Right lobe of liver (tissue), 6 donors: ENCODE measurements at places on chromosomes 3 and 15. TPM values are rescaled to one million over a fixed set of nuclear protein-coding genes. Genes with fewer than 3 reads are reported as not detected.
A peak's percentile ranks its signal among the peaks of the same experiment; 100 is the strongest.

- H3K4me1 ChIP-seq = no peaks in the 10 kb centered on the region
- peak overlapping the region; percentile 48 for H3K4me3 ChIP-seq
- no peak for DNase-seq
These were observed 1.1 kb downstream of the FBN1 start for GRCh38 chr15:48644467-48644826.

The ZSCAN2 gene
- 5.4 TPM for total RNA-seq

GRCh38 chr3:177816667-177817208, 619.5 kb upstream of the TBL1XR1 start:
- no peak for DNase-seq
- H3K27ac ChIP-seq = no peak overlapping the region
- no peaks in the 10 kb centered on the region for H3K4me1 ChIP-seq
- H3K4me3 ChIP-seq = no peak overlapping the region
- no peaks in the 10 kb centered on the region for H3K36me3 ChIP-seq
- no peaks in the 10 kb centered on the region for H3K27me3 ChIP-seq

The STX19 gene
- not detected for total RNA-seq

DNA sequence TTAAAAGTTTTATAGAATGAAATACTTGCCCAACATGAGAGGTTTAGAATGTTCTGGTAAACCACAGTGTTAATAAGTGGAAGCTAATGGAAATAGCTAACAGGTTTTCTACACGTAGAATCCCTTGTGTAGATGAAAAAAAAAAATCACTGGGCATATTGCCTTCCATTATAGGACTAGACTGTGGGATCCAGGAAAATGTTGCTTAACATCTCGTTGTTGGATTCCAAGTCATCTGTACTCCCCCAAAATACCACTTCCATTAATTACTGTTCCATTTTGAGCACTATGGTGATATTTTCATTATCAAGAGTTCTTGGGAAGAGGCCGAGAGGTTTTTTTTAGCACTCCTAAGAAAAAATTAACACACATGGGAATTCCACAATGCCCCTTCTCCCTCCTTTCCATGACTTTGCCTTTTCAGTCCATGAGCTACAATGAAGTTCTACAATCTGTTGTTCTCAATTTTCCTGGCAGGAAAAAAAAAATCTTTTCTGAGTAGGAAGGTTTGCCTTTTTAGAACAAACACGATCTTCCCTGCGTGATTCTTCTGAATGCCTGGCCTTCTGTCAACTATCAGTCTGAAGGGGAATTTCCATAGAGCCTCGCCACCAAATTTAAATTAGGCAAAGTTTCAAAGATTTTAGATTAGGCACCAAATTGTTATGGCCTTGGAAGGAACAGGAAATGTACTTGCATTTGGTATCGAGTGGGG, 74.4 kb upstream of the CTDSPL start:
- no peak overlapping the region for H3K27ac ChIP-seq
- H3K36me3 ChIP-seq = peaks cover 7% of the 10 kb centered on the region
- H3K4me1 ChIP-seq = no peaks in the 10 kb centered on the region
- H3K27me3 ChIP-seq = no peaks in the 10 kb centered on the region

DNA sequence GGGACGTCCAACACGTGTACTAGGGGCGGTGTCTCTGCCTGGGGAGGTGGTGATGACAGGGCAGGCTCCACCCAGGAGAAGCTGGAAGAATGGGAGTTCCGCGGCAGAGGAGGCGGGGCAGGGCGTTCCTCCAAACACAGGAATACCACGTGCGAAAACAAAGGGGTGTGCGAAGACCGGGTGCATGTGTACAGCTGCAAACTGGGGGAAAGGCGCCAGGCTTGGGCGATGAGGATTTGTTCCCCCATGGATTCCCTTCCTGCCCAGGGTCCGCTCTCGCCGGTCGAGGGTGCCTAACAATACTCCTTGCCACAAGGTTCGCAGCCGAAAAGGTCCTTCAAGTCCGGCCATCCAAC, 500 bp upstream of the ZSCAN2 start:
- peak overlapping the region; percentile 90 for H3K4me3 ChIP-seq
- no peaks in the 10 kb centered on the region for H3K36me3 ChIP-seq
- DNase-seq = peak; percentile 87
- no peaks in the 10 kb centered on the region for H3K27me3 ChIP-seq

GRCh38 chr3:12890610-12891390, 49.4 kb upstream of the RPL32 start:
- H3K4me3 ChIP-seq = no peak overlapping the region
- no peak overlapping the region for H3K27ac ChIP-seq
- H3K27me3 ChIP-seq = no peaks in the 10 kb centered on the region
- no peaks in the 10 kb centered on the region for H3K4me1 ChIP-seq
- DNase-seq = no peak

DNA sequence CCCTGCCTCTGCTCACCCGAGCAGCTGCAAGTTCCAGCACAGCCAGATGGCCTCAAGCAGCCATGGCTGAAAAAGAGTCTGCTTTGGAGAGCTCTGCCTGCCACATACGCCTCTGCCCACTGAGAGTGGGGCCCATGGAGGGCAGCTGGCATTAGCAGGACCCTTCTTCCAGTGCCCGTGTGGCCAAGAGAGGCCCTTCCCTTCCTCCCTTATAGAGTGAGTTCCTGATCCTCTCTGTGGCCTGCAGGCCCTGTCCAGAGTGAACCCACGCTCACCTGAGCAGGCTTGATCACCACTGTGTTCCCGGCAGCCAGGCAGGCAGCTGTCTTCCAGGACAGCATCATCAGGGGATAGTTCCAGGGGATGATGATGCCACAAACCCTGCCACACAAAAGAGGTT, 41.4 kb upstream of the SLC41A3 start:
- H3K4me3 ChIP-seq = no peak overlapping the region
- peak; percentile 24 for DNase-seq
- H3K4me1 ChIP-seq = no peaks in the 10 kb centered on the region
- no peaks in the 10 kb centered on the region for H3K27me3 ChIP-seq

DNA sequence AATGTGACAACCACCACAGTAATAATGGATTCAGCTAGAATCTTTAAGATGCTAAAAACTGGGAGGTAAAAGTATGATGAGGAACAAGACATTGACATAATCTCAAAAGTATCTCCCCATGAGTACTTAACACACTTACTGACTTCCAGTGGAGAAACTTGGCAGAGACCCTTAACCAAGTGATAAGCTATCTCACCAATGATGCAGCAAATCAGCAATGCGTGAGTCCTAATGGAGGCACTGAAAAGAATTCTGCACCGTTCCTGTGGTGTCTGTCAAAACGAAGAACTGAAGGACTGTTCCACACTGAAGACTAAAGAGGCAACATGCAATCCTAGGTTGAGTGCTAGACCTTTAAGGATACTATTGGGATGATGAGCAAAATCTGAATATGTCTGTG, 67.9 kb upstream of the OCA2 start:
- H3K27ac ChIP-seq = no peak overlapping the region
- H3K4me3 ChIP-seq = no peak overlapping the region
- no peaks in the 10 kb centered on the region for H3K36me3 ChIP-seq
- no peaks in the 10 kb centered on the region for H3K4me1 ChIP-seq
- DNase-seq = no peak

GRCh38 chr3:158762701-158763100, 30.4 kb upstream of the RARRES1 start:
- no peak overlapping the region for H3K27ac ChIP-seq
- H3K4me1 ChIP-seq = no peaks in the 10 kb centered on the region
- no peaks in the 10 kb centered on the region for H3K36me3 ChIP-seq
- no peak for DNase-seq
- H3K4me3 ChIP-seq = no peak overlapping the region

- no peaks in the 10 kb centered on the region for H3K36me3 ChIP-seq
- H3K4me1 ChIP-seq = peaks cover 87% of the 10 kb centered on the region
- no peak overlapping the region for H3K4me3 ChIP-seq
- peak overlapping the region; percentile 99 for H3K27ac ChIP-seq
- H3K27me3 ChIP-seq = no peaks in the 10 kb centered on the region
These were observed 14.3 kb downstream of the TBC1D2B start for GRCh38 chr15:78063217-78063616.

DNA sequence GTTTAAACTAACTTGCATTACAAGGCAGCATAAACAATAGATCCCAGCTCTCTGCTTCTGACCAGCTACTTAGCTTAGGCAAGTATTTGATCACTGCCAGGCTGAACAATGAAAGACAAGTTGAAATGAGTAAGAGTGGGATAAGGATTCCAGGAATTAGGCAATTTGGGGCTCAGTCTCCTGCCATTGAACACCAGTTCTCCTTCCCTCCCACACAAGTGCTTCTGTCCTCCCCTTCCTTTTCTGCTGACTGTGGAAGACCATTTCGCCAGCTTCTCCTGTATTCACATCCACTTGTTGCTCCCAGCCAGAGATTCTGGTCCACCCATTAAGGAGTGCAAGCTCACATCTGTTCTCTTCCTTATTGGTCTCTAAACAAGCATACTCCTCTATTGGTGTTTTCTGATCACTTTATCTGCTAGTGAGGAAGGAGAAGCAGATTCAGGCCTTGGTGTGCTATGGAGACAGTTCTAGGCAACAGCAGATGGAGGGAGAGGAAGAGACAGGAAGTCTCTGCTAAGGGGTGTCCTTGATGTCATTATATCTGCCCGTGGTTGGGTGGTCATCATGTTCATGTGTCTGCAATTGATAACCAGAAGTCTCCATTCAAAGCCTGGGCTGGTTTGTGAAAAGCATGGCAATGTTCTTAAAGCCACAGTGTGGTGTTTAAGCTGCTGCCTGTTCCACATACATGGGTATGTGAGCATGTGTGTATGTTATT, 121.5 kb downstream of the PLCL2 start:
- H3K27me3 ChIP-seq = no peaks in the 10 kb centered on the region
- H3K4me1 ChIP-seq = no peaks in the 10 kb centered on the region
- no peak overlapping the region for H3K4me3 ChIP-seq
- DNase-seq = no peak
- no peaks in the 10 kb centered on the region for H3K36me3 ChIP-seq

The MINDY2 gene
- 5.7 TPM for total RNA-seq
